ENCODE measurements at places on chromosomes 2 and 18. TPM values are rescaled to one million over a fixed set of nuclear protein-coding genes. Genes with fewer than 3 reads are reported as not detected.

CYP1B1 gene
- 113 TPM for total RNA-seq

DNA sequence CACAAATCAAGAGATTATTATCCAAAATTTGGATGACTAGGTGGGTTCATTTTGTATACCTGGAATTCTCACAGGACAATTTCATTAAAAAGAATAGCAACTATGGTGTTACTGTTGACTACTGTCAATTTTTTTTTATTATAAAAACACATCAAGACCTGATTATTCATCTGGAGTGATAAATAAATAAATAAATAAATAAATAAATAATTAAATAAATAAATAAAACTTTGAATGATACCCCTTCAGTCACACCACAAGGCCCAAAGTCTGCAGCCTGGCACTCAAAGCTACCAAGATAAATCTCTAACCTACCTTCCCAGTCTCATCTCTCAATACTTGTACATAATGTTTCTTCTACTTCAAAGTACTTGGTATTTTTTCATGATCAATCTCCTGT is 294.0 kb upstream of the KLHL29 start:
- DNase-seq = no peak

GRCh38 chr2:133568172-133568571 is at the start of gene NCKAP5:
Gene NCKAP5, minus strand, starts transcription at chr2:133568463. Its CDS starts 50,937 bp downstream, at chr2:133517526.
- no peak for DNase-seq

FEV gene
- not detected for total RNA-seq

GRCh38 chr2:29449499-29449898 is 334.3 kb downstream of the CLIP4 start:
- no peak for DNase-seq

All from mesenteric fat pad (tissue), 1 donor.